ENCODE measurements at places on chromosomes 7 and 10.

- ATAC-seq: no peak
Observed at GRCh38 chr10:22693371-22693784, 21.0 kb downstream of the PIP4K2A start.

GRCh38 chr7:77282897-77283296 is 83.3 kb upstream of the FGL2 start:
- no peak for ATAC-seq

DNA sequence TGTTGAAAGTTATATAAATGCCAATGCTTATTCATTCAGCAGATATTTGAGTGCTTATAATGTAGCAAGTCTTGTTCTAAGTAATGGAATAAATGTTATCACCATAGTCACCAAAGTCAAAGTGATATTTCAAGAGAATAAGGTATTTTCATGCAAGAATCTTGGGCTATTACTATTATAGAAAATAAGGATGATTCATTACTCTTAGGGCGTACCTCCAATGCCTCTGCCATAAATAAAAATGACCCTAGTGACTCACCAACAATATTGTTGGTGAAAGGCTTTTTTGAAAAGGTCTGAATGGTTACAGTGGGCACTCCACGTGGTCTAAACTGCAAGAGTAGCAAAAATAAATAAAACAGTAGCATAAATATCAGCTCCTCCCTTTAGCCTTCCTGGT is 68.4 kb downstream of the RALA start:
- no peak for ATAC-seq

- ATAC-seq: no peak
Observed at GRCh38 chr7:79702116-79702515, 248.6 kb upstream of the MAGI2 start.

- ATAC-seq: peak; percentile 34
Observed at GRCh38 chr7:106679153-106679931, 18.4 kb upstream of the CCDC71L start.

GRCh38 chr10:45144326-45145070 is 143.8 kb downstream of the ZNF22 start:
- no peak for ATAC-seq

GRCh38 chr7:154231732-154232131 is 179.5 kb downstream of the DPP6 start:
- no peak for ATAC-seq

- no peak for ATAC-seq
Observed at GRCh38 chr7:30977896-30978564, 14.3 kb downstream of the GHRHR start.

GRCh38 chr7:16879181-16879580 is 2.6 kb downstream of the AGR3 start:
- no peak for ATAC-seq

DNA sequence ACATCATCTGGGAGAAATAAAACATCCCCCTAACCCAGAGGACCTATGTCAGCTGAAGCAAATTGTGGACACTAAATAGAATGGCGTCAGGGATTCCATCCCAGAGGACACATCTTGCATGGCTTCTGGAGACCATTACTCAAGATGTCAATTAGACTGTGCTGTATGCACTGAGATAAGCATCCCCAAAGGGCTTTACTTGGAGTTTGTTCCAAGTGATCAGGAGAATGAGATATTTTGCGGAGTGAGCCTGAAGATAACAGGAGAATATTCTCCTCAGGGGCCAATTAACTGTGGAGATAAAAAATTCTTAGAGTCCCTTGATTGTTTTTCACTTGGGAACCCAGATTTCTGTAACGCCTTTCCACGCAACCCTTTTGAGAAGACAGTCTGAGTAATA is 4.5 kb upstream of the OR2AE1 start:
- no peak for ATAC-seq

- ATAC-seq: no peak
Observed at GRCh38 chr7:132565885-132566284, 10.4 kb downstream of the PLXNA4 start.

DNA sequence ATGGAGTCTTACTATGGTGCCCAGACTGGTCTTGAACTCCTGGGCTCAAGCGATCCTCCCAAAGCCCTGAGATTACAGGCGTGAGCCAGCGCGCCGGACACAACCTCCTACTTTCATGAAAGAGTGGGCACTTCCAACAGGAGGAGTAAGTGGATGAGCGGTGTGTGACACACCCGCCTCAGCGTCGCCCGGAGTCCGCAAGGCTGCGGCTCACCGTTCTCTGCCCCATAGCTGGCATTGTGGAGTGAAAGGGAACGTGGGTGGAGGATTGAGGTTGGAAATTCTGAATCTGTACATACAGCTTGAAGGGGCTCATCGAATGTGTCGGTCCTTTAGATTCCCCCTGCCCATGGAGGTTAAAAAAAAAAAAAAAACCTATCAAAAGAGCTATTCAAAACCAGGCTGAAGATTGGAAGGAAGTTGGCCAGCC is 524 bp upstream of the PRXL2A start:
- peak; percentile 26 for ATAC-seq

DNA sequence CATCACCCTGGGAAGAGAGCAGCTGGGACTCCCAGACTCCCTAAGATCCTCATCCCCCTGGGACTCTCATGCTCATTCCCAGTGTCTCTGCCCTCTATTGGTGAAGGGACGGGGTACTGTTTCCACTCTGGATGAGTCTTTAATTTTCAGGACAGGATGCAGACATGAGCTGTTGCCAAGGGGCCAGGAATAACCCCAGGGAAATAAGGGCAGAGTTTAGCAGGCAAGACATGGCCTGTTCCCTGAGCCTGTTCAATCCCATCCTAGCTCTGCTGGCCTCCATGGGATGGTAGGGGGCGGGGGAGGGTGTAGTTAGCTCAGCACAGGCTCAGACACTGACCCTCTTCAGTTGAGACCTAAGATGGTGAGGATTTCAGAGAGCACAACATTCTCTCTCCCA is 14.0 kb downstream of the C10orf105 start:
- no peak for ATAC-seq

DNA sequence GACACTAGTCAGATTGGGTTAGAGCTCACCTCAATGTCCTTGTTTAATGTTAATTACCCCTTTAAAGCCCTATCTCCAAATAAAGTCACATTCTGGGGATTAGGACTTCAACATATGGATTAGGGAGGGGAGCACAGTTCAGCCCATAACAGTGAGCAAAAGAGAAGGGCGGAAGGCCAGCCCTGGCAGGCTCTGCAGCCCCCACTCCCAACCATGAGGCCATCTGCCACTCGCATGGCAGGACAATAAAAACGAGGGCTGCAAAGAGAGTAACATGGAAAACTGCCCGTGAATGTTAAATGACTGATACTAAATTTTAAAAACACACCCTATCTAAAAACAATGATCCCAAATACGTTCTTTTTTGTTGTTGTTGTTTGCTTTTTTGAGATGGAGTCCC is 38.7 kb downstream of the RGS10 start:
- no peak for ATAC-seq

DNA sequence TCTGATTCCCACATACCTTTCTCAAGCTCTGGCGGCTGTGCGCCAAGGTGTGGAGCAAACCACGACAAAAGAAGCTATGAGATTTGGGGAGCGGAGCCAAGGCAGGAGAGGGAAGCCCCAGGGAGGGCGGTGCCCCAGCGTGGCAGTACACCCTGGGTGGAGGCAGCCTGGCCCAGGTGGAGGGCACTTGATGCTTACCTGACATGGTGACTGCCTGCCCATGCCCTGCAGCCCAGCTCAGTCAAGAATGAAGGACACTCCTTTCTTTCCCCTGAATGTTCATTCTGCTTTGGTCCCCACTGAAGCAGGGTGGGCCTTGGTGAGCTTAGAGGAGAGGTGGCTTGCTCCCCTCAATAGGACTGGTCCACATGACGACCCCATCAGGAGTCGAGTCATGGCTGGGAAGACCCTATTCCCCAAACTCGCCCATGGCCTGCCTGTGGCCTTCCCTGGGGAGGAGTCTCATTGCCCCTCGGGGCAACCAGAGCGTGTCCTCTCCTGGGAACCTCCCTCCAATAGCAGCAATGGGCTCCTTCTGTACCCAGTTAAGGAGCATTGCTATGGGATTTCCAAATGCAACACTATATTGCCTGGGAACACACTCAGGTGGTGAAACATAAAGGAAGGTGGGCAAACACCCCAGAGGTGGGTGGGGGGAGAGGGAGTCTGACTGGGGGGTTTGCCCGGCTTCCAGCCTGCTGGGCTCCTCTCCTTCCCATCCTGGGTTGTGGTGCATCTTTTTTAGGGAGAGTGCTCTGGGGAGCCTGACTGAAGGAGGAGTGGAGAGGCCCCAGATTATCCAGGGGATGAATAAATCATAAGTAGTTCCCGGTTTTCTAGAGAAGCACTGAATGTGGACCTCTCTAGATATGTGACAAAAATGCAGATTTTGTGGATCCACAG is 22.7 kb downstream of the RAMP3 start:
- ATAC-seq: no peak

GRCh38 chr7:98106647-98107312 is at the start of gene LMTK2:
LMTK2 (plus strand) TSS chr7:98106862; CDS start chr7:98107178, 316 bp downstream.
- peak; percentile 100 for ATAC-seq

GRCh38 chr7:150939466-150939865 is 38.7 kb downstream of the KCNH2 start:
- ATAC-seq: no peak

DNA sequence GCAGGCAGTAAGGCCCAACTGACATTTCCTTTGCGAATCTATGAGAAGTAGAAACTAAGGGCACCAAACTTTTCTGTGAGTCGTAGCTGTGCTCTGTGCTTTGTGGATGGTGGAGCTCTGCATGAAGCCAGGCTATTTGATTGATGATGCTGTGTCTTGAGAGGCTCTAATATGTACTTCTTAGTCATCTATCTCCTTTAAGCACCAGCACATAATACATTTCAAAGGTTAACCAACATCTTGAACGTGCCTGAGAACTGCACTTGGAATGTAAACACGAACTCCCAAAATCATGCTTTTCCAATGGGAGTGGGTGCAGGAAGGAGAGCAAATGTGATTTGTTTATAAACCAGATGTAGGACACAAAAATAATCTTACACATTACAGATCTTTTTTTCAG is 411.6 kb downstream of the PARD3 start:
- ATAC-seq: no peak

DNA sequence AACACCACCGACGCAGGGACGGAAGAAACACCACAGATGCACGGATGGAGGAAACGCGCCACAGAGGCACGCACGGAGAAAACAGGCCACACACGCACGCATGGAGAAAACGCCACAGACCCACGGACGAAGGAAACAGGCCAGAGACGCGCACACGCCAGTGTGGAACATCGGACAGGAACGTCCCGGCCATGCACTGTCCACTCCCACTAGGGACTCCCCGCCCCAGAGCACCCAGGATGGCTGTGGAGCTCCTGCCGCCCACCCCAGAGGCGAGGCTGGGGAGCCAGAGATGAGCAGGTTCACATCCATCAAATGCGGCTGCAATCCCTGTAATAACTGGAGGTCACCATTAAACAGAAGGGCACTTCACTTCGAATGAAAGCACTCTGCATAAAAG is 17.3 kb downstream of the DIP2C start:
- ATAC-seq: no peak

DNA sequence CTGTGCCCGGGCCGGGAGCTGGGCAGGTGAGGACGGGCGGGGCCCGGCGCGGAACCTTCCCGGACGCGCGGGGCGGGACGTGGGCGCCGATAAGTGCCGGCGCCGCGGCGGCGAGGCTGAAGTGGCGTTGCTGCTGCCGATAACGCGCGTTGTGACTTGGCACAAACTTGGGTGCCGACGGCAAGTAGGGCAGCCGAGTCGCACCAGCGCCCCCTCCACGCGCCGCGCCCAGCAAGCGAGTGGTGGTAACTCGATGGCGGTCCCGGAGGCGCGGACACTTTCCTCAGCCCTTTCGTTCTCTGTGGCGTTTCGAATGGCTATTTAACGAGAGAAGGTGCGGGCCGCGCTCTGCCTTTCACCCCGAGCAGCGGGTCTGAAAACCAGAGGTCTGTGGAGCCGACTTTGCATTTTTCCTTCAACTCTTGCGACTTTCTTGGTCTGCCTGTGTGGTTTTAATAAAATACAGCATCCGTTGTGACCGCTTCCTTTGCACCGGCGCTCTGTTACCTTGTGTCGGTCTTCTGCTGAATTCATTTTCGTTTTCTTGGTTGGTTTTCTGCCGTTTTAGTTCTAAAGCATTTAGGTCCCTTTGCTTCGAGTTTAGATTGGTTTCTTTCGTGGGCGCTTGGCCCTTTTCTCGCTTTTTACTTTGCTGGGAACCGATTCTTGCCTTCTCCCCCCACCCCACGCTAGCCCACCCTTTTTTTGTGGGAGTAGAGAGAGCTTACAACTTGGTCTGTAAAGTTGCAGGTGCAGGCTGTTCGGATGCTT is 701 bp downstream of the STK17A start:
- ATAC-seq: peak; percentile 37

- no peak for ATAC-seq
Observed at GRCh38 chr7:25843467-25843866, 308.5 kb upstream of the NFE2L3 start.

DNA sequence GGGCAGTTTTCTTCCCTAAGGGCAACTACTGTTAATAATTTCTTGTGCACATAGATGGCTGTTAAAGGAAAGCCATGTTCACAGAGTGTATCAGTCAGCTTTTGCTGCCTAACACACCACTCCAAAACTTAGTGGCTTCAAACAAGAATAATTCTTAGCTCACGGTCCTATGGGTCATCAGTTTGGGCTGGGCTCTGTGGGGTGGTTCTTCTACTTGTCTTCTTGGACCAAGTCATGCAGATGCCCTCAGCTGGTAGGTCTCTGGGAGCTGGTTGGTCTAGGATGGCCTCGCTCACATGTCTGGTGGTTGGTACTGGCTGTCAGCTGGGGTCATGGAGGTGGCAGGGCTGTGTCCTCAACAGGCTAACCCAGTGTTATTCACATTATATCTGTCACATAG is 39.6 kb downstream of the TBATA start:
- ATAC-seq: no peak

DNA sequence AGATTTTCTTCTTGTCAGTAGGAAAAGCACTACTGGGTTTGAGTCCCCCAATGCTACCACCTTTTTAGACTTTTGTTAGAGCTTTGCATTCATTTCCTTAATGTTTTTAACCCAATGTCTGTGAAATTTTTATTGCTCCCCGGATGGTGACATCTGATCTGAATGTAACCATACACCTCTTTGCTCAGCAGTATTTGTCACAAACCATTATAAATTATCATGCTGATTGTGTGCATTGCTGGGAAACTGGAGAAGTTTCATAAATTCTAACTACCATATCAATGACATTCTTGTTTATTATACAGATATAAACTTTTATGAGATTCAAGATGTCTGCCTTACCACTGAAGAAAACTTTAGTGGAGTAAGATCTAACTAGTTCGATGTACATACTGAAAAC is 8.5 kb downstream of the NRP1 start:
- no peak for ATAC-seq

GRCh38 chr7:41391818-41392217 is 311.1 kb downstream of the INHBA start:
- no peak for ATAC-seq

GRCh38 chr10:81135851-81136250 is 598.1 kb downstream of the SH2D4B start:
- no peak for ATAC-seq

DNA sequence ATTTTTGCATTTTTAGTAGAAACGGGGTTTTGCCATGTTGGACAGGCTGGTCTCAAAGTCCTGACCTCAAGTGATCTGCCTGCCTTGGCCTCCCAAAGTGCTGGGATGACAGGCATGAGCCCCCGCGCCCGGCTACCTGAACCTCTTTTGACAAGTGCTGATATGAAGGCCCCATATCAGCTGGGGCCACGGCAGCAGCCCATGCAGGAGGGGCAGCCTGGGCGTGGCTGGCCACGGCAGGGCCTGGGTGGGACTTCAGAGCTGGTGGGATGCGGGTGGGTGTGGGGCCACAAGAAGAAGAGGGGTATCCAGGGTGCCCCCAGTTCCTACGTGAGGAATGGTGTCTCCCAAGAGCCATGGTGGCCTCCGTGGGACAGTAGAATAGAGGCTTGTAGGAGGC is 6.9 kb downstream of the LRRC27 start:
- ATAC-seq: no peak

Data from gastroesophageal sphincter (tissue), 4 donors.